ENCODE measurements at places on chromosomes 5 and 9.

DNA sequence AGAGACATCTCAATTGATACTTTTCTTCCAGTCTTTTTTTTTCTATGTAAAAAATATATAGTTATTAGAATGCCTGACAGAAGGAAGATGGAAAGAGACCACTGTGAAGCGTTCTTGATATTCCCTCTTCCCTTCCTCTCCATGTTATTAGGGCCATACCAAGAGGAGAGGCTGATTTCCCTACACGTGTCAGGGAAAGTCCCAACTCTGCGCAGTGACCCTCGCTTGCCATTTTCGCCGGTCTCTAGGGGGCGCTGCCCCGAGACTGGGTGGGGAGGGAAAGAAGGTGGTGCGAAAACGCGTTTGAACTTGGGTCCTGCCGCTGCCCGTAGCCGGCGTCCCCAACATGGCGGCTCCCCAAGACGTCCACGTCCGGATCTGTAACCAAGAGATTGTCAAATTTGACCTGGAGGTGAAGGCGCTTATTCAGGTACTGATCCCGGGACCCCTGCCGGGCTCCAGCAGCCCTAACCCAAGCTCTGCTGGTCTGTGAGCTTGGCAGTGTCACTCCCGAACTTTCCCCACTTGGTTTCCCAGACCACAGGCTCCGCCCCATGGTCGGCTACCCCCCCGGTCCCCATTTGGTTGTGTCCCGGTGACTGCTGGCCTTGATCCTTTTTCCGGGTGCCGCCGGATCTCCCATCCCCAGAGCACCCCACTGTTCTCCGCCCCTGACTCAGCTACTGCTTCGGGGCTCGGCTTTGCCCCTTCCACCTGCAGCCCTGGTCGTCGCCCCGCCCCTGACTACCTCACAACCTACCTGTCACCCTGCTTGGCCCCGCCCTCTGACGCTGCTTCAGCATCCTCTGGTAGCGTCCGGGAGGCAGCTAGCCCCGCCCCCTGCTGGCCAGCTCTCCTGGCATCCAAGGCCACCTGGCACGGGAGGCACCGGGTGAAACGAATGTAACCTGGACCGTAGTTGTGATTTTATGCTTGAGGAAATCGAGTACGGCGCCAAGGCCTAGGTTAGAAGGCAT, at the start of gene BNIP1:
TSS of gene BNIP1 (plus strand) at position 332 of the 977 bp plus-strand sequence. CDS start at position 347, 15 bp downstream.
- peak; percentile 98 for DNase-seq

GRCh38 chr5:135167634-135168033, 133.6 kb upstream of the PITX1 start:
- DNase-seq: no peak

GRCh38 chr5:15585128-15585527, 85.1 kb downstream of the FBXL7 start:
- DNase-seq: no peak

- no peak for DNase-seq
These were observed 116.9 kb upstream of the TLR4 start for GRCh38 chr9:117587263-117587662.

DNA sequence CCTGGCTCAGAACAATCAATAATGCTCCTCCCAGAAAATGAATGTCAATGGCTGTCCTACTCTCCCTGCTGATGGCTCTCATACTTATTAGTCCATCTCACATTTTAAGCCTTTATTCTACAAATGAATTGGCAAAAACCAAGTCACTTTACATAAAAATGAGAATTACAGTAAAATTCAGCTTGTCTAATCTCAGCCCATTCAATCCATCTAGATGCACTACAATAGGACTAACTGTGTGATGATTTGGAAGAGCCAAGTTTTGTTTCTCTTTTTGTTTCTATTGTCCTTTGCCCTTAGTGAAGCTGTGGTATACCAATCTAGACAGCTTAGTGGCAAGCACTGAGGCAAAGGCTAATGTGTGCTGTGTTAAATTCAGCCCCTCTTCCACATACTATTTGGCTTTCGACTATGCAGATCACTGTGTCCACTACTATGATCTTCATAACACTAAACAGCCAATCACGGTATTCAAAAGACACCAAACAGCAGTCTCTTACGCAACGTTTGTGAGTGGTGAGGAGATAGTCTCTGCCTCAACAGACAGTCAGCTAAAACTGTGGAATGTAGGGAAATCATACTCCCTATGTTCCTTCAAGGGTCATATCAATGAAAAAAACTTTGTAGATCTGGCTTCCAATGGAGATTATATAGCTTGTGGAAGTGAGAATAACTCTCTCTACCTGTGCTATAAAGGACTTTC, 140.8 kb upstream of the ZNF462 start:
- no peak for DNase-seq

- no peak for DNase-seq
These were observed 3.0 kb downstream of the TLE4 start for GRCh38 chr9:79574781-79575180.

- DNase-seq: no peak
These were observed 38.7 kb upstream of the RAB3C start for GRCh38 chr5:58544195-58544594.

DNA sequence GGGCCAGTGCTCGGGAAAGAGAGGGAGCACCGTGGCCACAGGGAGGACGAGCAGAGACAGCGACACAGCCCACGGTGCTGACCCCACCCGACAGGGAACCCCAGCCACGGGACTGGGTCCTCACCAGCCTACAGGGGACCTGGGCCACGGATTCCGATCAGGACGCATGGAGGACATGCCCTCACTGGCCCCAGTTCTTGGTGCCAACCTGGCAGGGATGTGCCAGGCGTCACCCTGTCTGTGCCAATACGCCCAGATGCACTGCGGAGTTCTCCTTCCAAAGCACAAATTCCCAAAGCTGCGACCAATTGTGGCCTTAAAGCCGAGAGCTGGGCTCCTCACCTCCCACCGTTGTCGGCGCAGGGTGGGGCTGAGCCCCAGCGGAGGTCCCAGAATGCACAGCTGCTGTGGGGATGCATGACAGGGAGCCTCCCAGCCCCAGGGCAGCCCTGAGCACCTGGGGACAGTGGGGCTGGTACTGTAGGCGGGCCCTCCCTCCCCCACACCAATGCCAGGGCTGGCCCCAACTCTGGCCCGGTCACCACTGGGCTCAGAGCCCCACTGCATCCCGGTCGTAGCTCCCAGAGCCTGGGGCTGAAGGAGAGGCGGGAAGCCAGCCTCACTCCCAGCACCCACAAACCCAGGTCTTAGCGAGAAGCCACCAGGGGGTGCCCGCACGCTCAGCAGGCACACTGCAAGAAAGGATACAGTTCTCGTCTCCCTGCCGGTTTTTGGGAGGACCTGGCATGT, 44.2 kb downstream of the NKD2 start:
- DNase-seq: no peak

DNA sequence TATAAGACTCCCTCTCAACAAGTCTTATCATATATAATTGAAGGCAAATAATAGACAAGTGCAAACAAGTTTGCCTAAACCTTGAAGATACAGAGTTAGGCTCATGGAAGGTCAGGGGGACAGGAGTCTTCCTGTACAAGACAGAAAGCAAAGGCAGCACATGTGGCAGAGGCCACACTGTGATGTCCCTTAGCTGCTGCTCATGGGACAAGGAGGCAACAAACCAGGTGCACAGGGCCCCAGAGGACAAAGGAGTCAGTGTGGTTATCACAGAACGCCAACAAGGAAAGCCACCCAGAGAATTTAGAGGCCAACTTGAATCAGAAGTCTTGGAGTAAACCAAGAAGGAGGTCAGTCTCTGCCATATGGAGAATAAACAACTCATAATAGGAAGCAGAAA, 444.8 kb downstream of the SPOCK1 start:
- no peak for DNase-seq

GRCh38 chr9:116174347-116174746, 20.8 kb downstream of the PAPPA start:
- no peak for DNase-seq

- no peak for DNase-seq
These were observed 334.0 kb upstream of the PUM3 start for GRCh38 chr9:3177936-3178335.

- no peak for DNase-seq
These were observed 84.7 kb upstream of the RORB start for GRCh38 chr9:74412236-74412979.

DNA sequence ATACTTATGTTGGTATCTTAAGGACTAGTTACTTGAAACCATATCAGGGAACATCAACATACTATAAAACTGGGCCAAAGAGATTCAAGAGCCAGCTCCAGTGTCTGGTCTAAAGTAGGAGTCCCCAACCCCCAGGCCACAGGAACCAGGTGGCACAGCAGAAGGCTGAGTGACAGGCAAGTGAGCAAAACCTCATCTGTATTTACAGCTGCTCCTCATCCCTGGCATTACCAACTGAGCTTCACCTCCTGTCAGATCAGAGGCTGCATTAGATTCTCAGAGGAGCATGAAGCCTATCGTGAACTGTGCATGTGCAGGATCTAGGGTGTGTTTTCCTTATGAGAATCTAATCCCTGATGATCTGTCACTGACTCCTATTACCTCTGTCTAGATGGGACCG, 581.6 kb upstream of the CDH9 start:
- no peak for DNase-seq

DNA sequence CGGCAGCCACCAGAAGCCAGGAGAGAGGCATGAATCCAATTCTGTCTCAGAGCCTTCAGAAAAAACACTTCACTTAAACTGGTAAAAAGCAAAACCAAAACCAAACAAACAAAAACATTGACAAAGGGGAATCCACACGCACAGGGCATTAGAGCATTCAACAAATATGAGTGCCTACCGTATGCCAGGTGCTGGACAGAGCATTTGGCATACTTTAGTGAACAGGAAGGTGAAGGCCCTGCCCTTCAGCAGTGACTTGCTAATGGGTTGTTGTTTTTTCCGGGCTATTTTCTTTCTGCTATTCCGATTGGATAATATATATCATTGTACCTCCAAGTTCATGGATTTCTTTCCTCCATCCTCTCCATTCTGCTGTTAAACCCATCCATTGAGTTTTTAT, 71.7 kb upstream of the RUFY1 start:
- no peak for DNase-seq

GRCh38 chr5:139848508-139849100, 53.0 kb downstream of the PSD2 start:
- peak; percentile 10 for DNase-seq

GRCh38 chr9:128552744-128553440, 505 bp downstream of the SPTAN1 start:
- DNase-seq: peak; percentile 31

- DNase-seq: no peak
These were observed 251.0 kb downstream of the DENND1A start for GRCh38 chr9:123678878-123679329.

Measured in activated CD4-positive, alpha-beta T cell treated with anti-CD3 and anti-CD28 coated beads for 24 hours (primary cell).